GM12864 (cell line): ENCODE measurements at places on chromosomes 1 and 21.
A peak's percentile ranks its signal among the peaks of the same experiment; 100 is the strongest.

- DNase-seq, result no peak
Measured at GRCh38 chr1:84086189-84086588, 57.9 kb upstream of the PRKACB start.

DNA sequence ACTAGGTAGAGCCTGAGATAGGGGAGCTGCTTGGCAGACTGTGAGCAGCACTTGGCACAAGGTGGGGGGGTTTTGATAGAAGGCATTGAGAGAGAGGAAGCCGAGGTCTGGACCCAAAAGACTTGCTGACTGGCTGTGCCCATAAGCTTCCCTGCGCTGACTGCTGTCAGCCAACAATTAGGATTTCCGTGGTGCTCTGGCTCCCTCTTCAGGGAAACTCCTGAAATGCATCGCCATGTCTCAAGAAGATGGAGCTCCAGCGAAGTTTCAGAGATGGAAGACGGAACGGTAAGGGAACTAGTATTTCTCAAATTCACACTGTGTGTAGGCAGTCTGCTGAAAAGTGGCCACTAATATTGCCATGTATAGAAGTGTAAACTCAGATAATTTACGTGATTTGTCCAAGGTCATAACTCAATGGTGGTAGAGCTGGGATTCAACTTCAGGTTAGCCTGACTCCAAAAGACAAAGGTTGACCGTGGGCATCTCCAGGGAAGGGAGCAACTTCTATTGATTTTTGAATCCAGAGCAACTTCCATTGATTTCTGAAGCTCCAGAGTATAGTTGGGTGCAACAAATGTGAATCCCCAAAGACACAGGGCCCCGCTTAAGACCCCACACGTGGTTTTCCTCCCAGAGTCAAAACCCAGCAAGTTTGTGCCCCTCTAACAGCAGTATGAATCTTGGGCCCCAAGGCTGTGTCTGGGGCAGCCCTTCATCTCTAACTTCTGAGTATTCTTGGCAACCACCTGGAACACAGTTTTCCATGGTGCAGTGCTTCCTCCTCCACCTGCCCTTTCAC is 44.5 kb upstream of the CRNN start:
- DNase-seq, result peak; percentile 53

DNA sequence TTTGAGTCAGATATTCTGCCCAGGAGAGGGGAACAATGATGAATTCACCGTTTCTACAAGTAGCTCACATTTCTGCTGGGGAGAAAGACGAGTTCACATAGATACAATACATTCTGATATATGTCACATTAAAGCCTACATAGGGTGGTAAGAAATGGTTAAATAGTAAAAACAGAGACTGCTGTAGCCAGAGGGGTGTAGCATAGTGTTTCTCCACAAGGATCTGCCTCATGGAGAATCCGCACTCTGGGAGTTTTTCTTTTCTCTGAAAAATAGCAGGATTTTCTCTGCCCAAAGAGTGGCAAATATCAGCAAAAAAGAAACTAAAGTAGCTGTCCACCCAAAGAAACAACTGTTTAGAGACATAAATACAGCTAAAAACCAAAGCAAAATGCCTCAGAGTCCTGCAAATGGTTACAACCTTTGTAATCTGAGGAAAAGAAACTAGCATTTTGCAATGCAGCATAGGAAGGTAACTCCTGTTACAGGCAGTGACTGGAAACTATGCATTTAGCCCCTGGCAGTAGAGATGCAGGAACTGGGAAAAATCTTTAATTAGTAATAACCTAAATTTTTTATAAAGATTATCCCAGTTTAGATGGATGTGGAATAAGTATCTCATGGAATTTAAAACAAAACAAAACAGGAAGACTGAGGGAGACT is 1126.7 kb upstream of the ADGRL2 start:
- no peak for DNase-seq

GRCh38 chr1:52632732-52633290 is at the start of gene SHISAL2A:
Gene SHISAL2A (plus strand): TSS chr1:52633168. CDS start chr1:52633494, 326 bp downstream.
- DNase-seq, result no peak

- no peak for DNase-seq
Measured at GRCh38 chr1:53526451-53527101, 67.4 kb downstream of the DMRTB1 start.

GRCh38 chr1:239126884-239127283 is 259.5 kb upstream of the CHRM3 start:
- no peak for DNase-seq

GRCh38 chr1:10939654-10940450 is 72.6 kb upstream of the TARDBP start:
- peak; percentile 77 for DNase-seq

DNA sequence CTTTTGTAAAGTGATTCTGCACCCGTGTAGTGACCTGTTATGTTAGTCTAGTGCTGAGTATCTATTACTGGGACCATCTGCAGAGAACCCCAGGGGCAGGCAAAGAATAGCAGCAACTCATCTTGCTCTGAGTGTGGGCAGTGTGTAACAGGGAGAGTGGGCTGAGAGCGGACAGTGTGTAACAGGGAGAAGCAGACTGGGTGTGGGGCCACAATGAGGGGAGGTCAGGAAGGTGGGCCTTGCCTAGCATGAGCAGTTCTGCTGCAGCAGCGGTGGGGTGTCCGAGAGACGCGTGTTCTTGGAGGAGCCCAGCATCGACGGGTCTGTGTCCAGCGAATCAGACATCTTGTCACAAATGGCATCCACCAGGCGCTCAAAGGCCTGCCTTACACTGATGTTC is 41.2 kb upstream of the NRDC start:
- no peak for DNase-seq

GRCh38 chr1:50272912-50273311 is 150.3 kb downstream of the DMRTA2 start:
- no peak for DNase-seq

DNA sequence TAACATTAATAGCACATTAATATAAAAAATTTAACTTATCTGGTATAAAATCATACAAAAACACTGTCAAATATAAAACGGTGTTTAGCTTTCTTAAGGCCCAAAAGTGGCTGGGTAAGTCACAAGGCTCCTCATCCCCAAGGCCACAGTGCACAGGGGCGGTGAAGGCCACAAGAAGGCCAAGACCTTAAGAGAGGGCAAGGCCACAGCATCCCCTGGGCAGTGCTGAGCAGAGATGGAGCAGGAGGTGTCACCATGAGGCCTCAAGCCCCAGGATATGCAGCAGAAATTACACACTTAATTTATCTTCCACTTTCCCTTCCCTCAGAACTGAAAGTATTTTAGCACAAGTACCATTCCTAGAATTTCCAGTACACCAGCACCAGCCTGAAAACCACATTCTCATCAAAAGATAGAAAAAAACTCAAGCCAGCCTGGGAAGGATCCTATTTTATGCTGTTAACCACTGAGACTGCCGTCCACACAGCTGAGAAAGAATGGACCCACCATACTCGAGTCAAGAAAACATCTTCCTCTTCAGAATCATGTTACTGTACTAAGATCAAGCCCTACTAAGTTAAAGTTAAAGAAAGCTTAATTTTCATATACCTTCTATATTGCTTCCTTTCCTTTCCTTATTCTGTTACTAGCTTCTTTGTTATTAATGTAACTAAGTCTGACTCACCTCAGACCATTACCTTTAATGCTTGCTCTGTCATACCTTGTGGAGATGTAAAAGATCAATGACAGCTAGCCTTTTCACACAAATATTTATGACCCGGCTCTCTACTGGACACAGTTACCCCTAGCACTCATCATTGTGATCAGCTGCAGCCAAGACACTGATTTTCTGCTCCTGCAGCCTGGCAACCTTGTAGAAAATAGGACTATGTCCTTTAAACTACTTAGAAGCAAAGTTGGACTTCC is 26.4 kb upstream of the FMO1 start:
- DNase-seq, result no peak

GRCh38 chr1:28508435-28508754 is 2.6 kb downstream of the RCC1 start:
- DNase-seq, result no peak

GRCh38 chr1:54995835-54996234 is 2.9 kb upstream of the BSND start:
- no peak for DNase-seq

DNA sequence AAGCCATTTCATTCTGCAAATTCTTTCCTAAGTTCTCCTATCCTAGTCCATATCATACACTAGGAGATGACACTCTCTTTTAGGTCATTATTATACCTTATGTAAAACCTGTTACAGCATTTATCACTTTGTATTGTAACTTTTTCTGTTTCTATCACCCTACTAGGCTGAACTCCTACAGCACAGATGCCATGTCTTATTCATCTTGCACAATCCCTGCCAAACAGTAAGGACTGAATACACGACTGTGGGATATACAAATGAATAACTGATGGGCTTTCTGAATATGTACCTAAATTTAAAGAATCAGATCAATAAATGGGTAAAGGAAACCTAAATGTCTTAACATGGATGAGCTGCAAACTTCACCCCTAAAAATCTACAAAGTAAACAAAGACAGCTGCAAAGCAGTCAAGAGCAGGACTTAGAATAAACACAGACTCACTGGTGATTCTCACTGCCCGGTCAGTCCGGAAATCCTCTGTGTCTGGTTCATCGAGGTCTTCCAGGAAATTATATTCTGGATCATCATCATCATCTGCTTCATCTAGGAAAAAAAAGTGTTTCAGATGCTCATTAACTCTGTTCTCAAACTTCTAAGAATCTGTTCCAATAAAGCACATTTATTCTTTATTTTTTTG is 62.3 kb downstream of the GON4L start:
- DNase-seq, result no peak

GRCh38 chr1:186473047-186473446 is 12.1 kb upstream of the PDC start:
- DNase-seq, result no peak

DNA sequence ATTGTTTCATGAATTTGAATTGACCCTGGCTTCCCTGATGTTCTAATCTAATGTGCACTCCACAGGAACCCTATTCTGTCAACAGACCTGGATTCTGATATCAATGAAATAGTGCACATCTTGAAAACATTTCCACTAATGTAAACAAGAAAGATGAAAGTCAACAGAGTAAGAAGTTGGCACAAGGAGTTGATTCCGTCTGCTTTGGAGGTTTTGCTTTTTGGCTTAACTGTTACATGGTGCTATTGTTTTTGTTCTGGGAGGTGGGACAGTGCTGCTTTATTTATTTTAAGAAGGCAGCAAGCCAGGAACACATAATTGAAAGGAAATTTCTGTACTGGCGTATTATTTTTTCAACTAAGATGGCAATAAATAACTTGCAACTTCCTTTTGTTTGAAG is 73.3 kb downstream of the LEPR start:
- no peak for DNase-seq

- DNase-seq, result no peak
Measured at GRCh38 chr1:46735708-46736324, 16.9 kb upstream of the EFCAB14 start.

- DNase-seq, result peak; percentile 69
Measured at GRCh38 chr1:229479660-229480399, 28.3 kb downstream of the NUP133 start.

GRCh38 chr1:150979092-150980056 is 2.7 kb upstream of the ANXA9 start:
- peak; percentile 56 for DNase-seq

DNA sequence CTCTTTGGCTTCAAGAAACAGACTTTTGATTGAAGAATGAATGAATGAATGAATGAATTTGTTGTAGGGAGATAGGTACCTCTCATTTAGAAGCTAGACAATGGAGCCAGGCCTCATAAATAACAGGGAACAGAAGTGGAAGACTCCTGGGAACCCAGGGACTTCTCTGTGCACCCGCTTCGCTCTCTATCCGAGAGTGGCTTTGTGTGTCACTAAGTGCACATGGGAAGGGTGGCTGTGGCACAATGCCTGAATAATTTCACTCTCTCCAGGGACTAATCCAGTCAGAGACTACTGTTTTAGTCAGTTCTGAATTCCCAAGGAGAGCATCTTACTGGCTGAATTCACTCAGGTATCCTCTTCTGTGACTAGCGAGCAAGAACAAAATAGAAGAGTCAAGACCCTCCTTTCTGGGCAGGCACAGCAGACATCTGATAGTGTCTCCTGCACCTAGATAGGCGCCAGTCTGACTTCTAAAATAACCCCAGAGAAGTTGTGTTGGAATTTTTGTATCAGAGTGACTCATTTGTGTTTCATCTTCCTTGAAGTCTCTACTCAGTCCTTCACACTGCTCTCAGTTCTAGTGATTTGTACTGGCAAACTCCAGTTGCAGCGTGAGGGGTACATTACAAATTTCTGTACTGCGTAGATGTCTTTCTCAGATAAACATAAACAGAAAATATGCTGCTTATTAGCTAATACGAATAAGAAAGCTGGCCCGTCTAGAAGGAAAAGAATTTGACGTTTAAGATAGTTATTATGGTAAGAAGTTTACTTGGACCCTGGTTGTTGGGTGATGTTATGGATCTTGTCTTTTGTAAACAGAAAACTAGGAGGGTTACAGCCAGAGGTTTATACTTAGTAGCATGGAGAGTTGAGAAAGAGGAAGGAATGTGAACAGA is 34.0 kb downstream of the BACH1 start:
- DNase-seq, result no peak

- no peak for DNase-seq
Measured at GRCh38 chr1:226181996-226182714, 4.4 kb downstream of the ACBD3 start.

GRCh38 chr1:38175121-38175520 is 128.5 kb upstream of the POU3F1 start:
- no peak for DNase-seq

GRCh38 chr1:152823294-152823693 is 4.0 kb upstream of the LCE1A start:
- DNase-seq, result no peak

DNA sequence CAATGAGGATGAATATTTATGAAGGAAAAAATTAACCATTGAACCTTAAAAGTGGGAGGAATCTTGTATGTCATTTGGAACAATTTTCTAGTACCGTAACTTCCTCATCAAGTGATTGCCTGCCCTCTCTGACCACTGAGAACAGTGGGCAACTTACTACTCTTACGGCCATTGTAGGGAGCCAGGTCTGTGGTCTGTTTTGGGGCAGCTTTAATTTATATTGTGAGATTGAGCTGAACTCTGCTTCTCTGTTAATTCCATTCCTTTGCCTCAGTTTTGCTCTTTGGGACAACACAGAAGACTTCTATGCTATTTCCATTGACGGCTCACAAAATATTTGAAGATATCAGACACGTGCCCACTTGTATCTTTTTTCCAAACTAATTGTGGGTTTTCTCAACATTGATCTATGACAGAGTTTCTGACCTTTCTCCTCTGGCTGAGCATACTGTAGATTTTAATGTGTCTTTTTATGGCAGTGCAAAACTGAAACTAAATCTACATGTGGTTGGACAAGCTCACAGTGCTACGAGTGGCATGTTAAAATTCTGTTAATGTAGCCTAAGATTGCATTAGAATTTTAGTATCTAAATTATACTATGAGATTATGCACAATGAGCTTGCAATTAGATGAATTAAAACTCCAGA is 27.8 kb upstream of the ZNF281 start:
- DNase-seq, result no peak
